ENCODE measurements at places on chromosomes 1 and 21. TPM values are rescaled to one million over a fixed set of nuclear protein-coding genes. Genes with fewer than 3 reads are reported as not detected.

Gene KIF26B
- total RNA-seq, result 6.6 TPM

Gene SPATA17
- 5.1 TPM for total RNA-seq

Gene GJA8
- not detected for total RNA-seq

Gene LRRC39
- total RNA-seq, result 1.1 TPM

DNA sequence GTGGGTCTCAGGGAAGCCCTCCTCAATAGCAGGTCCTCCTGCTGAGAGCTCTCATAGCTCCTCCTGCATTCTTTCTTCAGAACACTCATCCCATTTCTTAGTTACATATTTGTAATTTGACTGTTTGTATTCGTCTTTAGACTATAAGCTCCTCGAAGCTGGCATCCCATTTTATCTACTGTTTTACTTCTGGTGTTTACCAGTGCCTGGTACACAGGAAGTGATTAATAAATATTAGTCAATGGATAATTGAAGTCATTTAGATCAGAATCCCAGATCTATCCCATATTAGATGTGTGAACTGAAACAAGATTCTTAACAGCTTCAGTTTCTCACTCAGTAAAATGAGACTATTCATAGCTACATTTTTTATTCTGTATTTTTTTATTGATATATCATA, 88.7 kb downstream of the PLPP3 start:
- no peak for DNase-seq

GRCh38 chr1:3035563-3036446, 14.5 kb downstream of the ACTRT2 start:
- no peak for DNase-seq

- DNase-seq, result no peak
Observed at GRCh38 chr1:202241376-202242079, 47.9 kb downstream of the LGR6 start.

GRCh38 chr21:17436626-17437111, 76.2 kb upstream of the CXADR start:
- no peak for DNase-seq

GRCh38 chr21:15065392-15066122, 757 bp upstream of the NRIP1 start:
- peak; percentile 14 for DNase-seq

DNA sequence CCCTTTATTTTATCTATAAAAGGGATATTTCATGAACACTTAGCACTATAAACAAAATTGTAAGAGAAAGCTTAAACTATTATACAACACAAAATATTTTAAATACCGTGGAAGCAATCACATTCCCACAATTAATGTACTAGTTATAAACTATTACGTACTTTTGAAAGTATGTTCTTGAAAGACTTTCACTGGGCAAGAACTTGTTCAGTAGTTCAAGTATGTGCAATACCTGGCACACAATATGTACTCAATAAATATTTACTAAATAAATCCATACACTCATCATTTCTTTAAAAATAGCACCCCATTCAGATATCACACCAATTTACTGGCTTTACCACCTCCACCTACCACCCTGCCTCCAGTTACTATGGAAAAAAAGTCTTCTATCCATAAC, 12.6 kb upstream of the FMO2 start:
- DNase-seq, result no peak

- no peak for DNase-seq
Observed at GRCh38 chr1:209807509-209807908, 1.6 kb upstream of the IRF6 start.

All from progenitor cell of endocrine pancreas (in vitro differentiated cells).